Right ventricle myocardium superior (tissue), 1 donor: ENCODE measurements at places on chromosomes 12 and 14. TPM values are rescaled to one million over a fixed set of nuclear protein-coding genes. Genes with fewer than 3 reads are reported as not detected.

Gene TMEM233
- 0.13 TPM for total RNA-seq

Gene MMP17
- total RNA-seq = 1.3 TPM

Gene GYS2
- total RNA-seq = not detected

Gene LRP1
- 121 TPM for total RNA-seq

Gene KRT80
- not detected for total RNA-seq

Gene CACNA2D4
- 1.0 TPM for total RNA-seq

Gene NPFF
- total RNA-seq = not detected

Gene SMCO2
- not detected for total RNA-seq

Gene UBE3B
- total RNA-seq = 50.9 TPM

Gene GALNT6
- total RNA-seq = 0.62 TPM
